Right ventricle myocardium inferior (tissue), 1 donor: ENCODE measurements at places on chromosomes 4 and X. TPM values are rescaled to one million over a fixed set of nuclear protein-coding genes. Genes with fewer than 3 reads are reported as not detected.

The SSX2 gene
- not detected for total RNA-seq

GRCh38 chr4:189302719-189303118 is 638.0 kb upstream of the FRG1 start:
- DNase-seq: no peak

DNA sequence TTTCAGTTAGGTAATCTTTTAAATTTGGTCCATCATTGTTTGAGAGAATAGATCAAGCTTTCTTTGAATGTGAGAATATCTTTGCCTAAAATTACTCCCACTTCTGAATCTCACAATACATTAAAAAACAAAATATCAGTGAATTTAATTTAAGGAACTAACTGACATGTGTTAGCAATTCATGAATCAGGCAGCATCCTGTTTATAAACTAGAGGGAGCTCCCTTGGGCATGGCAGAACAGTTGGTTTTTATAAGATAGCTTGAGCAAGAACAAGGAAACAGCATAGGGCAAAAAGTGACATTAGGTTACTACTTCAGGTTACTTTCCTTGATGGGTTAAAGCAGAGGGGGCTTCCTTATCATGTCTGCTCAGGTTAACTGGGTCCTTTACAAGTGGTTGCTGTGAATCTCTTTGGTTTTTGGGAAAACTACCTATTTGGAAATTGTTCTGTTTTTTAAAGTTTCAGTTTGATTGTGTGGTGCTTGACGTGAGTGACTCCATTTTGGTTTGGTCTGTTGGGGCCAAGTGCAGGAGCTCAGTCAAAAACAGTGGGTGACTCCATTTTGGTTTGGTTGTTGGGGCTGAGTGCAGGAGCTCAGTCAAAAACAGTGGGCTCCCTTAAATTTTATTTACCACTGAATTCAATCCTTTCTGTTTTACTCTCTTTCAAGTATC is 68.0 kb downstream of the PPEF2 start:
- no peak for DNase-seq

The VAMP7 gene
- 21.0 TPM for total RNA-seq

- DNase-seq: no peak
Observed at GRCh38 chr4:25081866-25082471, 51.2 kb upstream of the LGI2 start.

- no peak for DNase-seq
Observed at GRCh38 chr4:85703096-85703495, 228.1 kb downstream of the ARHGAP24 start.
